ENCODE measurements at places on chromosomes 1 and 21. TPM values are rescaled to one million over a fixed set of nuclear protein-coding genes. Genes with fewer than 3 reads are reported as not detected.
A peak's percentile ranks its signal among the peaks of the same experiment; 100 is the strongest.

- peak; percentile 72 for DNase-seq
These were observed 115.7 kb upstream of the ATP1A1 start for GRCh38 chr1:116257341-116257767.

DNA sequence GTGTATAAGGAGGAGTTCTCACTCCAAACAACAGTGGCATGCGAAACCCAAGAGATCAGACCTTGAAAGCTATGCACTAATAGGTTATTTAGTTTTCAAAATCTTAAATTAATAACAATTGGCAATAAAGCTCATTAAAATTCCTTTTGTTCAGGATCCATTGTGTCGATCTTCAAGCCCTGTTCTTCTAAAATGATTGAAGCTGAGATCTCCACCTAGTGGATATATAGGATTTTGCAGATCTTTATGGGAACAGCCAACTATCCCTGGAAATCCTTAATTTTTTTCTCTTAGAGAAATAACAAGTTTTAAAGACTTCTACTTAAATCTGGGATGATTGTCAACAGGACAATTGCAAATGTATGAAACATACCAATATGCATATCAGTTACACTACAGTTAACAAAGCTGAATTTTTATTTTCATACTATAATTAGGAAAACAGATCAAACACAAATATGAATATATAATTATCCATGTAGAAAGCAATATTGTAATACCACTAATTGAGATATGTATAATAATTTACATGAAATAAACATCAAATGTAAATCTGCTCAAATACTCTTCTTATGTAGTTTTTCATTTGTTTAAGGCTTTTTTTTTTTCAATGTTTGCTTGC, 43.3 kb downstream of the LRRC53 start:
- no peak for DNase-seq

The BARHL2 gene
- not detected for total RNA-seq

- no peak for DNase-seq
These were observed 89.3 kb upstream of the CNIH3 start for GRCh38 chr1:224526771-224527170.

DNA sequence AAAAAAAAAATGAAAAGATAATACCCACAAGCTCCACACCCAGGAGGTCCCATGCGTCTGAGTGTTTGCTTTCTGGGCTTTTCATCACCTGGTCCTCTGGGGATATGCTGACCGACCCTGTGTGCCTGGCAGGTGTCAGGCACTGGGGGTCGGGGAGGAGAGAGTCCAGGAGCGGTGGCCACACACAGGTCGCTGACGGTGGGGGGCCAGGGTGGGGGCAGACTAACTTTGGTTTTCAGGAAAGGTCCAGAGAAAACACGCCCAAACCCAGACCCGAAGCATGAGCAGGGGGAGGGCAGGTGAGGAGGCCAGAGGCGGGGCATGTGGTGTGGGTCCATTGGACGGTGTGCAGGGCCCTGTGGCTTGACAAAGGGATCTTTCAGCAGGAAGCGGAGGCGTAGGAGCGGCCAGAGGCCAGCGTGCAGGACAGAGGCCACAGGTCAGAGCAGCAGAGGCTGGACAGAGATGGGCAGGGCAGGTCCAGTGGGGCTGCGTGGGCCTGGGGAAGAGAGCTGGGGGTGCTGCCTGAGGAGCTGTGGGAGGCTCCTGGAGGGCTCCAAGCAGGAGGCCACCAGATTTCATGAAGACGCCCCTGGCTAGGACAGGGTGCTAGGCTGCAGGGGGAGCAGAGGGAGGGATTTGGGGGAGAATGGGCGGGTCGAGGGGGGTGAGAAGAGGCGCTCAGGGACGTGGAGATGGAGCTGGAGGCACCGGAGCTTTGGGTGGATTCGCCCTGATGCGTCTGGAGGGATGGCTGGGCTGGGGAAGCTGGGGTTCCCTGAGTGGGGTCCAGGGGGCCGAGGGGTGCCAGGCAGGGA, 15.8 kb downstream of the RNF223 start:
- DNase-seq = no peak

The TSSK3 gene
- 1.2 TPM for total RNA-seq

The KRTAP10-6 gene
- total RNA-seq = not detected

GRCh38 chr1:9652379-9653209, 1.1 kb downstream of the PIK3CD start:
- peak; percentile 72 for DNase-seq

The HMCN1 gene
- 0.05 TPM for total RNA-seq

GRCh38 chr1:1230656-1231399, 973 bp downstream of the SDF4 start:
- DNase-seq = no peak

The AXDND1 gene
- 0.44 TPM for total RNA-seq

The BRINP3 gene
- total RNA-seq = not detected

DNA sequence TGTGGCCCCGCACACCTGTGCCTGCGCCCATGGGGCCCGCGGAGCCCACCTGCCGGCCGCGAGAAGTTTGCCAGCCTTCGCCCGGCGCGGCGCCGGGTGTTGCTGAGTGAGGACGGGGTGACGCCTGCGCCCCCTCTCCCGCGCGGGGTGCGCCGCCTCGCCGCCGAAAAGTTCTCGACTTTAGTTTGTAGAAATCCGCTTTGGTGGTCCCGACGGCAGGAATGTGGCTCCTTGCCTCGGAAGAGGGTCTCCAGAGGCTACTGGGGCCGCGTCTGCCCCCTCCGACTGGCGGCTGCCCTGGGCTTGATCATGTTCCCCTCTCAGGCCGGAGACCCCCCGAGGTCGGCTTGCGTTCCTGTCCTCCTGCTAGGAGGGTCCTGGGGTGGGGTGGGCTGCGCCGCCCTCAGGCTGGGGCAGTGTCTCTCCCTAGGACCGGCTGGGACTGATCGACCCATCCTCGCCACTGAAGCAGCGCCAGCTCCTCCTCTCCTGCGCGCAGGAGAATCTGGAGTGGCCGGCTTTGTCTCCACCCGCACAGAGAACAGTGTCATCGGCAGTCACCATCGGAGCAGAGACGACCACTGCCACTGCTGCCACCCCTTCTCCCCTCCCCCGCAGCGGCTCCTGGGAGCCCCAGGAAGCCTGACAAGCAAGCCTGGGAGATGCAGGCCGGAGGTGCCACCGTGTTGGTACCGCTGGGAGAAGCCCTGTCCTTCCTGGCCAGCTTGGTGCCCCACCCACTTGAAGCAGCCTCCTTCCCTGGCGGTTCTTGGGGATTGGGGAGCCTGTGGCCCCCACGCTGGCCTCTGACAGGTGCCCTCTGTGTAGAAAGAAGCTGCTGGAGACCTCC, 553 bp upstream of the SLC30A2 start:
- no peak for DNase-seq

The PHF13 gene
- 19.3 TPM for total RNA-seq

GRCh38 chr1:56457756-56458375, 121.5 kb downstream of the PLPP3 start:
- no peak for DNase-seq

DNA sequence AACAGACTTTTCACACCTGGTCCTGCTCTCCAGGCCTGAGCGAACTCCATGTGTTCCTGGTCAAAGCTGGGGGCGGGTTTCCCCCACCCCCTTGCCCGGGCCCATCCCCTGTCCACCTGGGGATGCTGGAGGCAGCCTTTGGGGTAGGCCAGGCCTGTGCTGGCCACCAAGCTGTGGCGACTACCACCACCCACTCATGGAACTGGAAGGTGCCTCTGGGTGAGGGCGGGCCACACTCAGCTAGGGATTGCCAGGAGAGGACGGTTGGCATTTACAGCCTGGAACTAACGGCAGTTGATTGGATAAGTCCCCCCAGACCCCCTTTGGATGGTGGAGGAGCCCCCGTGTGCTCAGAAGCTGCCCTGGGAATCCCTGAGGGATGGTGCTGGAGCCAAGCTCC, 7.9 kb downstream of the S100B start:
- DNase-seq = no peak

The L1TD1 gene
- not detected for total RNA-seq

DNA sequence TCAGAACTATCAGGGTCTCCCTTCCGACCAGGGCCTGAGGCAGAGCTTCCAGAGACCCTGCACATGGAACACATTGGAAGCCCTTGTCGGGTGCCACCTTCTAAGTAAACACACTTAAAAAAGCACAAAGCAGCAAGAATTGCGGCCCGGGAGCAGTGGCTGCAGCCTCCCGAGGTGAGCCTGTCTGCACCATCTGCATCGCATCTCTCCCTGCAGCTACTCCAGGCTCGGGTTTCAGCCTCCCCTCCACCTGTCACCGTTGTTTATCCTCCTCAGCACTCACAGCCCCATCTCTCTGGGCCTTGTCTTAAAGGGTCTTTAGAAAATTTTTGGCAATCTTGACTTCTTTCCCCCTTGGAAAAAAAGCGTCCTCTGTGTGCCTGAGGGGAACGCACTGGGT, 95.1 kb upstream of the ARHGEF16 start:
- DNase-seq = no peak

The ZBTB37 gene
- 14.2 TPM for total RNA-seq

DNA sequence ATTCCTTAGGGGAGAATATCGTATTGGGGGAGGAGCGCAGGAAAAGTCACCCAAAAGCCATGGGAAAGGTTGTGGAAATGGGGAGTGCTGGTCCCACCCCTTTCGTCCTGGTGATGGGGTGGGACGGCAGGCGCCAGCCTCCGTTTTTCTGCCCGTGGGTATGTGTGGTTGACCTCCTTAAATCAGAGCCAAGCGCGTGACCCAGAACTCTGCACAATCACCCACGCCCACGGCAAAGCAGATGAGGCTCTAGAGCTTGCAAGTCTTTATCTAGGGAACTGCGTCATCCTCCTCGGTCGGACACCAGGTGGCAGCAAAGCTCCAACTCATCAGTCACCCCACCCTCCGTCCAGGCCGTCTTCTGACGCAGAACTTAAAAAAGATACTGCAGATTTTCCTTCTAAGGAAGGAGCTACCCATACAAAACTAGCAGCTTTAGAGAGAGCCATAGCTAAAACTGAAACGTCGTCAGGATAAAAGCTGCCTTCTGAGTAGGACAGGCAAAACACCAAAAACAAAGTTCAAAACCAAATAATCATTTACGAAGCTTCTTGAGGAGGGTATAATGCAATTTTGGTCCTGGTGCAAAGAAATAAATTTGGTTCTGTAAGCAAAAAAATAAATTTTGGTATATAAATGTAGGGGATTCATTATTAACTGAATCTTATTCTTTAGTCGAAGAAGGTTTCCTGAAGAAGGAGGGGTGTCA, 62.0 kb downstream of the TBX19 start:
- peak; percentile 88 for DNase-seq

The FAM110D gene
- not detected for total RNA-seq

All from activated T-cell treated with anti-CD3 and anti-CD28 coated beads, Interleukin-2, amount 50 U/mL, for 72 hours (primary cell).